ENCODE measurements at places on chromosomes 7 and 10.

GRCh38 chr7:71210220-71210619, 78.3 kb downstream of the GALNT17 start:
- no peak for DNase-seq

- DNase-seq = no peak
Observed at GRCh38 chr7:4805984-4806300, 30.5 kb downstream of the AP5Z1 start.

- no peak for DNase-seq
Observed at GRCh38 chr10:44969854-44970253, 8.8 kb downstream of the DEPP1 start.

- no peak for DNase-seq
Observed at GRCh38 chr10:108404155-108404554, 1239.6 kb upstream of the SORCS1 start.

GRCh38 chr7:128835790-128836641, 5.8 kb downstream of the FLNC start:
- DNase-seq = no peak

GRCh38 chr7:142391191-142391992, 133.5 kb upstream of the PRSS58 start:
- DNase-seq = peak; percentile 42

DNA sequence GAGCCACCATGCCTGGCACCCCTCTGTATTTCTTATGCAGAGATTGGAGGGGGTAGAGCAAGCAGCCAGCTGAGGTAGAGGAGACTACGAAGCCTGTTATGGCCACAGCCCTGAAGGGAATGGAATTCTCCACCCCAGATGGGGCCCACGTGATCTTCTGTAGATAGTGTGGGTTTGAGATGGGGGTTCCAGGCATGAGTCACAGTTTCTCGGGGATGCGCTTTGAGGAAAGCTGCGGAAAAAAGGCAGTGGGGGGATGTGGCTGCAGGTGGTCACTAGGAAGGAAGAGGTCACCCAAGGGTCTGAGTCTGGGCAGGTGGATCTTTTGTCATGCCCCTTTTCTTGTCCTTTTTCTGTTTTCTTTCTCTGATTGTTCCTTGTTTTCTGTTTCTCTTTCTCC, 11.5 kb downstream of the FAM131B start:
- DNase-seq = no peak

- DNase-seq = no peak
Observed at GRCh38 chr10:62308101-62308500, 39.5 kb upstream of the RTKN2 start.

GRCh38 chr7:100247152-100247757, 27.5 kb downstream of the PVRIG start:
- DNase-seq = no peak

GRCh38 chr10:47401874-47402640, 18.0 kb upstream of the ZNF488 start:
- no peak for DNase-seq

DNA sequence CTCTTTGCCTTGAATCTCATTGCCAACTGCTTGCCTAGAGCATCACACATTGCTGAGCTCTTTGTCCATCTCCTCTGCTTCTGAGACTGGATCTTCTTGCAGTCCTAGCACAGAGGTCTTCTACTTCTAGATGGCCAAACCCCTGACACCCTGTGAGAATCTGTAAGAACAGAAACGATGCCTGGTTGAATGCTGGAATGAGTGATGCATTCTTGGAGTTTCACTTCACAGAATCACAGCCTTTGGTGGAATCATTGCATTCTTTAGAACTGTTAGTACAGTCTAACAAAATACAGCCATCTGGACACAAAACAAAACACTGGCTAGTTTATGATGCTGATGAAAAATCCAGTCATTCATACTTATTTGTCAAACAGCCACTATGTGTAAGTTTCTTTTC, 141.7 kb upstream of the ITGB1 start:
- DNase-seq = no peak

DNA sequence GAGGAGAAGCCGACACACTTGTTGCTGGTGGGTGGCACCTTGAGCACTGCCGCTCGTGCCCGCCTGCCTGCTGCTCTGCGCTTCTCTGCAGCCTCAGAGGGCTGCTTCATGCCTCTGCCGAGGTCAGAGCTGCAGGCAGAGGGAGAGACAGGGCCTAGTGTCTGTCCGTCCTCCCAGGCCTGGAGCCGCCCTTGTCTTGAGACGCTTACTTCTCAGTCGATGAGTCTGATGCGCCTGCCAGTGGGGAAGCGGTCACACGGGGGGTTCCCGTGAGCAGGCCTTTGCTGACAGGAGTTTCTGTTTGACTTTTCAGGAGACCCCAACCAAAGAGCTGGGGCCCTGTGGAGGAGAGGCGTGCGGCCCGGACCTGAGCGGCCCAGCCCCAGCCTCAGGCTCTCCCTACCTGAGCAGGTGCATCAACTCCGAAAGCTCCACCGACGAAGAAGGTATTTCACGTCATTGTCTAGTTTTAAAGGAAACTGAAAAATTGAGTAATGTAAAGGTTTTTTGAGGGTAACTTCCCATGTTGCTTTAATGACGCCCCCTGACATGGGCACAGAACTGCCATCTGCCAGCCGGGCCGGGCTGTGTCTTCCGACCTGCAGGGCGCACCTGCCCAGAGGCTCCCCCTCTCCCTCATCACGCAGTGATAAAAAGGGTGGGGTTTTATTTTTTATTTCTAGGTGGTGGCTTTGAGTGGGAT, 7.8 kb upstream of the BHLHA15 start:
- DNase-seq = no peak

- no peak for DNase-seq
Observed at GRCh38 chr10:101330231-101330630, 23.7 kb upstream of the BTRC start.

GRCh38 chr7:100221231-100221718, 1.5 kb downstream of the PVRIG start:
- peak; percentile 67 for DNase-seq

GRCh38 chr7:88835147-88835728, 39.7 kb upstream of the TEX47 start:
- DNase-seq = no peak

DNA sequence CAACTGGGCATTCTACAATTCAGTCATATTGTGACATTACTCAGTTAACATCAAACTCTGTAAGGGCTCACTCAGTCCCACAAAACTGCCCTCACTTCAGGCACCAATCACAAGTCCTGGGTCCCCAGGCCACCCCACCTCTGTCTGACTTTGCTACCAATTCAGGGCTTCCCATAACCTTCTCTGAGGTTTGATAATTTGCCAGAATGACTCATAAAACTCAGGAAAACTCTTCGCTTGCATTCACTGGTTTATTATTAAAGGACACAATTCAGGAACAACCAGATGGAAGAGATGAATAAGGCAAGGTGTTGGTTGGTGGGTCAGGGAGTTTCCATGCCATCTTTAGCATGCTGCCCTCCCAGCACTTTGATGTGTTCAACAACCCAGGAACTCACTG, 41.3 kb downstream of the AVL9 start:
- DNase-seq = no peak

- DNase-seq = no peak
Observed at GRCh38 chr10:61337741-61338140, 115.4 kb downstream of the TMEM26 start.

DNA sequence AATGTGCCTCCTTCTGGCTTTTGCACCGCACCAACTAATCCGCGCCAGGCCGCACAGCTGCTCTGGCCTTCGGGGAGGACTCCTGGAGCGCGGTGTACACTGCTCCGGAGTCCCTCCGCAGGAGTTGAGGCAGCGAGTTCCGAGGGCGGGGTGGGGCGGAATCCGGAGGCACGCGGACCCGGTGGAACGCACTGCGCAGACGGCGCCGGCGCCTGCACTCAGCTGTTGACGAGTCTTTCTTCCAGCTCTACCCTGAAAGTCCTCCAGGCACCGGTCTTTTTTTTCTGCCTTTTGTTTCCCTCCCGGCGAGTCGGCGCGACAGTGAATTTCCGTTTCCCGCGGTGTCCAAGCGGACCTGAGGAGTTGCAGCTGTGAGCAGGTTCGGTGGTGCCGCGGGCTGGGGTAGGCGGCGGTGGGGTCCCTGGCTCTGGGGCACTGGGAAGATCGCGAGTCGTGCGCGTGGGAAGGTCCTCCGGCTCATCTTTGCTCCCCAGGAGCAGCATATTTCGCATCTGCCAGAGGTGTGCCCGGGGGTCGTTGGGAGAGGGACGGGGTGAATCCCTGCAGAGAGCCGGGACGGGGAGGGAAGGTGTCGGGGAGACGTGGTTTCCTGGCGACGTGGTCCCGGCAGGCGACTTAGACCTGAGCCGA, 44.1 kb downstream of the SFTPD start:
- peak; percentile 50 for DNase-seq

DNA sequence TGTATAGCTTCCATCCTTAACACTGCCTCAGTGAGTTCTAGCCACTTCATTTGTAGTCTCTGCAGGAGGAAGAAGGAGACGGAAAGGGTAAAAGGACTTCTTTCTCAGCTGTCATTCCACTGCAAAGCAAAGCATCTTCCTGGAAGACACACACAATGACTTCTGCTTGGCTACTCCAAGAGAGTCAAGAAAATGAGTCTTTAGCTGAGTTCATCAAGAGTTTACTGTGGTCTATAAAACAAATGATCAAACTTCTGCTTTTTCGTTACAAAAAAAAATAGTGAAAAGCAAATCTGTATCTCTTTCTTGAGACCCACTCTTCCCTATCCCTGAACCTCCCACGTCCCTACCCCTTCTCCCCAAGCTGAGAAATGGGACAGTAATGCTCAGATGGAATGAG, 205.0 kb upstream of the AHR start:
- DNase-seq = no peak

DNA sequence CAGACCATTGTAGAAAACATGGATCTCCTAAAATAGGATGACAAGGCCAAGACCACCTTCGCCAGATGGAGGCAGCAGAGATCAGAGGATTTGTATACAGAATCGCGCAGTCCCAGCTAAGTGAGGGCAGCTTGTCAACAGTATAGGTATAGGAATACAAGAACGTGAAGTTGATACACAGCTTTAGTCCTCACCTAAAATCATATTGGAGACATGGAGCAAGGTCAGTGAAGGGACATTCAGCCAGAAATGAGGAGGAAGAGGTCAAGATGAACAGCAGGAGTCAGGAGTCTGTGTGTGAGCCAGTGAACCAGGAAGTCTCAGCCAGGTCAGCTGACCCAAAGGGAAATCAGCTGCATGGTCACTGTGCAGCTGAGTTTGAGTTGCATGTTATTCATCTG, 263.4 kb upstream of the PRKCQ start:
- DNase-seq = no peak

GRCh38 chr10:26044141-26044749, 110.2 kb downstream of the MYO3A start:
- no peak for DNase-seq

- no peak for DNase-seq
Observed at GRCh38 chr10:132098539-132099388, 33.0 kb downstream of the JAKMIP3 start.

DNA sequence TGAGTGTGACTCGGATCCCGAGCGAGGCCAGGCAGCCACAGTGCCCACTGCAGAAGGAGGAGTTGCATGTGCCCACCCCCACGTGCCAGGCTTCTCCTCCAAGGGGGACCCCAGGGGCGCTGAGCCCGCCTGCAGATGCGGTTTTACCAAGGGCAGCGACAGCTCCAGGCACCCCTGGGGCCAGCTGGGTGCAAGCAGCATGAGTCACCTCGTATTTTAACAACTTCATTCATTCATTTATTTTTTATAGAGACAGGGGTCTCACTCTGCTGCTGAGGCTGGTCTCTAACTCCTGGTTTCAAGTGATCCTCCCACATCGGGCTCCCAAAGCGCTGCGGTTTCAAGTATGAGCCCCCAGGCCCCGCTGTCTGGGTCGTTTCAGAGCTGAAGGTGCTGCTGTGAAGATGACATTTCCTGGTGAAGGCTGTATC, 1.3 kb upstream of the FOXL3 start:
- no peak for DNase-seq

DNA sequence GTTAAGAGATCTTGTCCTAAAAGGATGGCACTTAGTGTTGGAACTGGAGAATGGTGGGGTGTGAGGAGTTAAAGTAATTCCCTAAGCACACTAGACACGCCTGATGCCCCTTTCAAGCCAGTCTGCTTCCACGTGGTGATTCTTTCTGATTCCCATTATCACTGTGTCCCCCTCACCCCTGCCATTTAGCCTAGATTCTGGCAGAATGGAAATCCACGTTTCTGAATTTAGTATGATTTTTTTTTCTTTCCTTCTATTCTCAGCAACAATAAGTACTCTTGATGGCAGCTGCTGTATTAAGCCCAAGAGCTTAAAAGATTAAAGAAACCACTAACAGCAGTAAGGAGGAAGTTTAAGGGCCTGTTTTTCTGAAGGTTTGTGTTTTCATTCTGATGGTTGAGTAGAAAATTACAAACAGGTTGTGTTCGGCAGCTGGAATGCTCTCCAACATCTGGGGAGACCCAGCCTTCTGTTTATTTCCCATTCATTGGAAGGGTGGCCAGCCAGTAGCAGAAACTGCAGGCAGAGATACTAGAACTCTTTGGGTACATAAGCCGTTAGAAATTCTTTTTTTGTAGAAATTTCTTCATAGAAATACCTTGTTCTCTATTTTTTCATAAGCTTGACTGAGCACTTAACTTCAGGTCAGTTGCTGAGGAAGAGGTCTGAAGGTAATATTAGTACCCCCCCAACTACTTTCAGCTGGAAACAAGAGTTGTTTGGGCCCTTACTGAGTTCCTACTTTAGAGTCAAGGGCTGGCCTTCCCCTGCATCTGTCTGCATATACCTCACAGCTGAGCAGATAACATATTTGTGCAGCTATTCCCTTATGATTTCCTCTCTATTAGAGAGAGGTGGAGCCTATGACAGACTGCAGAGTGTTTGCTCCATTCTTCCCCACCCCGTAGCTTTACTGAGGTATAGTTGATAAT, 355.1 kb downstream of the AUTS2 start:
- no peak for DNase-seq

DNA sequence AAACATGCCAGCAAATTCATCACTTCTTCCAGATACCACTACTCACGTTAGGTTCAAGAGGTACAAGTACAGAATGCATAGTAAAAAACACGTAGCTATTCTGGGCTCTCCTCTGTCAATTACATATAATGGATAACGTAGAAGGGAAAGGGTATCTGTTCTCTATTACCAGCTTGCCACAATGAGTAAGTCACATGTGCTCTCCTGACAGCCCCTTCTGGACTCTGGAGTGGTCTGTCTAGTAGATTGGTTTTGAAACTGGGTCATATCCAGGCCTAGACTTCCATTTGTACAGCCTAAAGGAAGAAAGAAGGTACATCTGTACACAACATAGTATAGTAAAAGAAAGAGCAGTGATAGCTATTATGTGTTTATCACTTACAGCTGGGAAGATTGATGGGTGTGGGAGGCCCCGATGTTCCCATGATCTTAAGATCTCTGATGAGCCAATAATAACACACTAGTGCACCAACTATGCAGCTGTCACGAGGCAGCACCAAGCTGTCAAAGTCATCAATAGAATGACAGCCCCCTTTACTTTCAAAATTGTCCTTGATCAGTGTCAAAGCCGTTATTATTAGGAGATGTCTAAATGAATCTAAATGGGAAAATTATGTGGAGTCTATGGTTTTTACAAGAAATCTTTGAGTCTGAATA, 161.9 kb upstream of the AGK start:
- DNase-seq = no peak
